Activated CD4-positive, alpha-beta T cell treated with anti-CD3 and anti-CD28 coated beads for 1 hour (primary cell): ENCODE measurements at places on chromosomes 2 and 18.

DNA sequence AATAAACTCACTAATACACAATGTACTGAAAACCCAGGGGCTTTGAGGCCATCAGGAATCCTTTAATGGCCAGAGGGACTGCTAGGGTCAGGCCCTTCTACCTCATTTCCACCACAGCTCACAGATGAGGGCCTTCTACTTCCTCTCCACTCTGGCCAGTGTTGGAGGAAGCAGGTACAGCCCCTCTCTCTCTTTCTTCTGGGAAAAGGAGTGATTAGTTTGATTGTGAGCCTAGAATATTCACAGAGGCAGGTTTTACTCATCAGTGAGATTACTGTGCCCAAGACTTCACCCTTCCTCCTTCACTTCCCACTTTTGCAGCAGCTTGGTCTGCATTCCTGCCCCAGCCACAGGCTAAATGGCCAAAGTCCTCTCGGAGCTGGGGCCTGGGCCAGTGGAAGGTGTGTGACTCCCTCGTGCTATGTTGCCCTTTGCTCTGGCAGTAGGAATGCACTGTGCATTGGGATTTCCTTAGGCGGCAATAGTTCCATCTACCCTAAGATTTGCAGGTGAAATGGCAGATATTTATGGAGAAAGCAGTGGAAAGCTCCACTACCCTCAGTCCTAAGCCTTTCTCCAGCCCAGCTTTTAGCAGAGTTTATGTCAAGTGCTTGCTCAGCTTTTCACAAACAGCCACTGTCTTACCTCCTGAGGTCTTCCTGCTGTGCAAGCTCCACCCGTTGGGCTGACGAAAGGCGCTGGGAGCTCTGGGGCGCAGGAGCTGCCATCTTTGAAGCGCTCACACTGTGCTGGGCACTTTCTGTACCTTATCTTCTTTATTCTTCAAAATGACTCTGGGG, 36.2 kb upstream of the YES1 start:
- no peak for DNase-seq

GRCh38 chr2:168530982-168531622, 75.0 kb downstream of the CERS6 start:
- DNase-seq: no peak

- DNase-seq: no peak
These were observed at the start of gene FAM237A for GRCh38 chr2:206642075-206643025. Gene FAM237A (plus strand): TSS chr2:206642487. CDS start chr2:206644237, 1,750 bp downstream.

GRCh38 chr2:3535794-3536681, 16.7 kb upstream of the ADI1 start:
- no peak for DNase-seq

- no peak for DNase-seq
These were observed 445.8 kb upstream of the ACVR2A start for GRCh38 chr2:147398996-147399395.

GRCh38 chr2:19774805-19775176, 127.0 kb downstream of the TTC32 start:
- no peak for DNase-seq

- DNase-seq: peak; percentile 34
These were observed at the start of gene TGFBRAP1 for GRCh38 chr2:105329561-105330495. Gene TGFBRAP1 (minus strand): TSS chr2:105329735. CDS start chr2:105308301, 21,434 bp downstream.

DNA sequence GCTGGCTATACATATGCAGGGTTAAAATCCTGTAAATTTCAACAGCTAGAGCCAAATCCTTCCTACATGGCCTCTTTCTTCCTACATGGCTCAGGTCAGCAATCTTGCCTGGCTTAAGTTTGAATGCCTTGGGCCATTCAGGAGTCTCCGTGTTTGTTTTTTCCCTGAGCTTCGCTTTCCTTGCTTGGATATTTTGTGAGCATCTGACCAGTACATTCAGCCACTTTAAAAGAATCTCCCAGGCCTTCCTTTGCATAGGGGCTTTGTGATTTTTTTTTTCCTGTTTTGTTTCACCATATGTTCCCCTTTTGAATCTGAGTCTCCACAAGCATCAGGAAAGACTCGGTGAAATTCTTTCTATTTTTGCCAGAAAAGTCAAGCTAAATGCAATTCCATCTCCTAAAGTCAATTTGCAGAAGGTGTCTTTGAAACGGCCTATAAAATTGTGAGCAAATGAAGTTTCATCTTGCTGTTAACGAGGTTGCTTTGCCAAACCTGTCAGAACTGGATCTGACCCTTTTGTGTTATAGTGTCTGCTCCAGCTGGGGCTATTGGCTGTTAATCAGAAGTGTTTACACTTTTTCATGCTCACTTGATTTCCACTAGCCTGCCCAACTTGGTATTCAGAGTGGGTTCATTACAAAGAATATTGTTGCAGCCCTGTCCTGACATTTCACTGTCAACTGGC, 256.9 kb downstream of the DCC start:
- no peak for DNase-seq

- no peak for DNase-seq
These were observed 296 bp downstream of the TTC21B start for GRCh38 chr2:165953306-165953654.

DNA sequence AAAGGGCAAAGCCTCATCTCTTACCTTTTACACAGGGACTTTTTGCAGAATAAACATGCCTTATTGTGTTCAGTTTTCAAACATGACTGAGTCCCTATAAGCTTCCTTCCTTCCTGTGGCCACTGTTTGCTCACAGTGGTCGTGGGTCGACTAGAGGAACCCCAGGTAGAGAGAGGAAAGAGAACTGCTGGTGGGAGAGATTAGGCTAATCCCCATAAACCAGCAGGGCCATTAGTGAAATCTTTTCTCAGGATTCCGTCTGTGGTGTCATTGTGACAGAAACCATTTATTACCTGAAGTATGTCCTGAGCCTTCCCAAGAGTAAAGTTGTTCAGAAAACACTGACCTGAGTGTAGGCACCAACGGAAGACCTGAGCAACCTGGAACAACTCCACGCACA, 21.3 kb upstream of the BOD1L2 start:
- no peak for DNase-seq

GRCh38 chr2:202060218-202060617, 12.8 kb upstream of the KIAA2012 start:
- no peak for DNase-seq

DNA sequence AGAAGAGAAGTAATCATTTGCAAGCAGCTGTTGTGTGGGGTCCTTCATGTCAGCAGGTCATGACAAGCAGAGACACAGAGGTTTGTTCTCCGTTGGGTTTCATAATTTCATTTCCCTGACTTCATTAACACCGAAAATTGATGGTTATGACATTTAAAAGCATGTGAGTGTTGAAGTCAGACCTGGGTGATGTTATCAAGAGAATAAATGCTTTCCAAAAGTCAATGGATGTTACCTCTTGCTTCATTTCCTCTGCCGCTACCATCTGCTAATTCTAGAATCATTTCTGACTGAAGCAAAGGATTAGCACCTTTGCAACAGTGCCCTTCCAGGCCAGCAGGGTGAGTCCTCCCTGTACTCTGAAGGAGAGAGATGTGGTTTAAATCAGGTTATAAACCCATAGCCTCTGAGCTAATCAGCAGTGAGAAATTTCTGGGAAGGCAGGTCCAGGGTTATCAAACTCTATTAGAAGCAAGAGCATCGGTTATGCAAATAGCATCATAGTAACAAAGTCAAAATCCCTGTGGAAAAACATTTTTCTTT, 446.2 kb downstream of the PIK3C3 start:
- no peak for DNase-seq

GRCh38 chr2:105364436-105365139, 27.2 kb downstream of the C2orf49 start:
- no peak for DNase-seq

DNA sequence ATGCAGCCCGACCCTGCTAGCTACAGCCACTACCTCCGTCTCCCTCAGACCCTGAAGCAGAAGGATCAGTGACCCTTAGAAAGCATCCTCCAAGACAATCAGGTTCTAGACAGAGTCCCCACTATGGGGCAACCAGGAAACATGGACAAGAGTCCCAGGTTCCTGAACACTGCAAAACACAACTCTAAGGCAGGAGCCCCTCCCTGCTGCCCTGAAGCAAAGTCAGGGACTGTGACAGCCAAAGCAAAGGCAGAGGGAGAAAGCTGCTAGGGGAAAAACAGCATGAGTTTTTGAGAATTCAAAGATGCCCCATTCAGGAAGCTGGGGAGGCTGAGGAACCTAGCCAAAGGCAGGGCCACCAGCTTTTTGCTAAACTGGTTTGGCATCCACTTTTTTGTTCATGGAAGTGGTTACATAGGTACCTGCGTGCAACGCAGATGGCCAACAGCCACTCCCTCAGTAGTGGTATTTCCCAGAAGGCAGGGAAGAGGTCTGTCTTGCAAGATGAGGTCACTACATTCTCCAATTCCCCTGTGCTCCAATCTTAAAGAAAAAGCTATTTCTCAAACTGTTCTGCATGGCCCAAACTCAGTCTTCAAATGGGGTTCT, 33.2 kb downstream of the MYO5B start:
- DNase-seq: no peak
